Stimulated activated naive CD4-positive, alpha-beta T cell (primary cell): ENCODE measurements at places on chromosomes 2 and 18.

- DNase-seq: no peak
Observed at GRCh38 chr2:57760381-57760801, 286.2 kb upstream of the VRK2 start.

DNA sequence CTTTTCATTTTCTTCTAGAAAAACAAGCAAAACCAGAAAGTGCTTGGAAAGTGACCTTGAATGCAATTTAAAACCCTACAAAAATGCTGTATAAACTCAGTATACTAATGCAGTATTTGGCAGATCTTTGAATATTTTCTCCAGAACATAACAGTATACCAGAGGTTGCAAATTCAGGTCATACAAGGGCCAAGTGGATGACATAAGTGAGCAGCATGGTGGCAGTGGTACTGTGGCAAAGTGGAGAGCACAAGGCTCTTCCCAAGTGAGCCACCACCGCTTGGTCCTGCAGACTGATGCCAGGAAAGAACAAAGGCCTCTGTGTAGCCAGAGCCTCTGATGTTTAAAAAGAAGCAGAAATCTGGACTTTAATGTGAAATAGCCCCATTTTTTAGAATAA lies 33.1 kb downstream of the METTL4 start:
- DNase-seq: no peak

- no peak for DNase-seq
Observed at GRCh38 chr2:119134775-119135174, 23.8 kb downstream of the C1QL2 start.

- DNase-seq: no peak
Observed at GRCh38 chr2:229445501-229446211, 174.6 kb upstream of the PID1 start.

- DNase-seq: no peak
Observed at GRCh38 chr2:133194777-133195335, 373.4 kb downstream of the NCKAP5 start.

DNA sequence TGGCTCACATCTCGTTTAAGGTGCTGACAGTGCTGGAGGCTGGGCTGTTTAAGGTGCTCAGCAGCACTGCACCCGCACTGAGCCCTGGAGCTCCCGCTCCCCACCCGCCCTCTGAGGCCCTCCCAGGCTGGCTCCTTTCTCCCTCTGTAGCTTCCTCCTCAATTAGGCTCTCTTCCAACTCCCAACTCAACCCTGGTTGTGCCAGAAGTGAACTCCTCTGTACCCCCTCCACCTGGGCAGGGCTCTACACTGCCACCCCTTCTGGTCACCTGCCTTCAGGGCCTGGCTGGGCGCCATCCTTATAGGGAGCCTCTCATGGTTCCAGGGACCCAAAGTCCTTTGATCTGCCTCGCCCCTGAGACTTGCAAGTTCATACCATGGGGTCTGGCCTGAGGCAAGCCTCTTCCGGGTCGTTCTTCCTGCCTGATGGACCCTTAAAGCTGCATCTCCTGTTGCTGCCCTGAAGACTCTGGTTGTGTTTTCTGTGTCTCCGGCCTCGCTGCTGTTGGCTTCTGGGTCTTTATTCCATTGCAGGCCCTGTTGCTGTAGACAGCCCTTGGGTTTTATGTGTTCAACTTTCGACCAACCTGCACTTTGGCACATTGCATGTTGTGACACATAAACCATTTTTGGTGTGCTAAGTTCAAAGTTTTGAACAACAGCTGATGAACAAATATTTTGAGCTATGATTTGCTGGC lies 199.6 kb downstream of the LDLRAD4 start:
- DNase-seq: no peak
